Foreskin keratinocyte (primary cell): ENCODE measurements at places on chromosomes 3 and 15. TPM values are rescaled to one million over a fixed set of nuclear protein-coding genes. Genes with fewer than 3 reads are reported as not detected.

DNA sequence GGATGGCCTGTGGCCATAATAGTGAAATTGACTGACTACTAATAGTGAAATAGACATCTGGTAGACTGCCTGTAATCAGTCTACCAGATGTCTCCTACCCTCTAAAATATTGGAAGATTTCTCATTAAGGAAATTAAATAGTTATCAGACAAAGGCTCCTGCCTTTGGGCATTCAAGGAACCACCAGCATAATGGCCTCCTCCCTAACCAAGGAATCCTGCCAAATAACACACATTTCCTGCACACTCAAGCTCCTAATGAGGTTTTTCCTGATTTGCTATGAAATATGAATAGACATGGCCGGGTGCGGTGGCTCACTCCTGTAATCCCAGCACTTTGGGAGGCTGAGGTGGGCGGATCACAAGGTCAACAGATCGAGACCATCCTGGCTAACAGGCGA is 14.6 kb downstream of the NUSAP1 start:
- no peak for DNase-seq

GRCh38 chr3:114231616-114232015 is 5.8 kb downstream of the ZNF80 start:
- no peak for DNase-seq

DNA sequence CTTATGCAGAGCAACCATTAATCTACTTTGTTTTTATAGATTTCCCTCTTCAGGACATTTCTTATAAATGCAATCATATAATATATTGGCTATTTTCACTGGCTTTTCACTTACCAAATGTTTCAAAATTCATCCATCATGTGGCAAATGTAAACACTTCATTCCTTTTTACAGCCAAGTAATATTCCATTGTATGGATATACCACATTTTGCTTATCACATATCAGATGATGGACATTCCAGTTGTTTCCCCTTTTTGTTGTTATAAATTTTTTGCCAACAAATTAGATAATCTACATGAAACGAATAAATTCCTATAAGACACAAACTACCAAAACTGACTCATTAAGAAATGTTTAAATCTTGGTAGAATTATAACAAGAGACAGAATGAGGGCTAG is 79.8 kb upstream of the CSPG5 start:
- DNase-seq, result no peak

GRCh38 chr3:106810300-106810875 is 566.9 kb upstream of the CCDC54 start:
- DNase-seq, result no peak

Gene RTP4
- total RNA-seq, result 0.07 and 0.14 TPM in 2 replicates

- DNase-seq, result no peak
Observed at GRCh38 chr3:98952404-98952803, 50.9 kb upstream of the DCBLD2 start.

GRCh38 chr3:150426292-150426691 is 18.2 kb downstream of the TSC22D2 start:
- no peak for DNase-seq

- no peak for DNase-seq
Observed at GRCh38 chr3:14253707-14254382, 75.2 kb downstream of the LSM3 start.

Gene LRRC31
- not detected in 2 replicates for total RNA-seq

GRCh38 chr3:156820692-156821080 is 5.5 kb upstream of the LEKR1 start:
- DNase-seq, result no peak

Gene PFKFB4
- total RNA-seq, result 22.9 and 53.4 TPM in 2 replicates

Gene LRTM1
- total RNA-seq, result not detected in 2 replicates

Gene KCNH8
- total RNA-seq, result not detected in 2 replicates

Gene SLC38A3
- total RNA-seq, result not detected in 2 replicates

DNA sequence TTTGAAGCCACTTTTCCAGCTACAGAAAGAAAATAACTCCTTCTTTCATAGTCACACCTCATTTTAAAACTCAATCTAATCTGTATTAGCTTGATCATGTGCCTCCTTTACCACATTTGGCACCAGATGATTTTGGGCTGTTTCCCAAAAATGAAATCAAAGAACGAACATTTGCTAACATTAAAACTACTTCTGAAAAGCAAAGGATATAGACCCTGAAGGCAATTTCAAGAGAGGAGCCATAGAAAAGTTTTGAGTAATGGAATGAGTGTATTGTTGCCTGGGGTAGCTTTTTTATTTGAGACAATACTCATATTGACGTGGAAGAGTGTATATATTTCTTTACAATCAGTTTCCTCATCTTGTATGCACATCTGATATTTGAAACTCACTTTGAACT is 152.8 kb upstream of the TBL1XR1 start:
- DNase-seq, result peak; percentile 68

Gene INKA1
- 18.2 and 20.1 TPM in 2 replicates for total RNA-seq

DNA sequence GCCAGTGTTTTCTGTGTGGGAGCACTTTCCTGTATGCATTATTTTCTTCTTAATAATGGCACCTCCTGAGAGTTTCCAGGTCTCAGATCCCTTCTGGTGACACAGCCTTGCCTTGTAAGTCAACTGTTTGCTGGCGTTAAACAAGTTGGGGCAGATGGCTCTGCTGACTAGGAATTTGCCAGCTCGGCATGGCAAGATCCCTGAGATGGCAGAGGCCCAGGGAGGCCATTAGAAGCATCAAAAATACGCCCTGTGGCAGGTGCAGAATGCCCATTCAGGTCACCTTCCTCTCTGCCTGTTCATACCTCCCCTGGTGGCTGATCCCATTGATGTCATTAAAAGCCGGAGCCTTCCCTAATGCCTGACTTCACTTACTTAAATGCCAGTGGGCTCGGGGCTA is 320.9 kb upstream of the CTDSPL start:
- no peak for DNase-seq

- no peak for DNase-seq
Observed at GRCh38 chr15:99139276-99139675, 34.4 kb downstream of the SYNM start.

DNA sequence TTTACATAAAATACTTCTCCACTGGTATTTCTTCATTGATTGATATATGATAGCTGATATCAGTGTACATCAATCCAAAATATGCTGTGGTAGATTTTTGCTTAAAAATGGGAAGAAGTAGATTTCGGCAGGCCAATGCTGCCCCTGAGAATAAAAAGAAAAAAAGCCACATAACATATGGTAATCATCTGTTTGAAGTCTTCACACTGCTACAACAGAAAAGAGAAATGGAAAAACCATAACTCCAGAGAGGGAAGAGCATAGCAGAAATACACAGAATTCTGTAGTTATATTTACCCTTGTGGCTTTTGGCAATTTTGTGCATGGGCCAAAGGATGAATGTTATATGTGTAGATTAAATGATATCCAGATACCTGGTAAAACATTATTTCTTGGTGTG is 143.1 kb upstream of the KCNMB2 start:
- no peak for DNase-seq

Gene TMEM212
- not detected in 2 replicates for total RNA-seq

Gene ZMYND10
- 0.44 and 0.46 TPM in 2 replicates for total RNA-seq

Gene HYAL3
- total RNA-seq, result 8.3 and 8.4 TPM in 2 replicates

GRCh38 chr3:82082796-82083195 is 321.4 kb upstream of the GBE1 start:
- no peak for DNase-seq

DNA sequence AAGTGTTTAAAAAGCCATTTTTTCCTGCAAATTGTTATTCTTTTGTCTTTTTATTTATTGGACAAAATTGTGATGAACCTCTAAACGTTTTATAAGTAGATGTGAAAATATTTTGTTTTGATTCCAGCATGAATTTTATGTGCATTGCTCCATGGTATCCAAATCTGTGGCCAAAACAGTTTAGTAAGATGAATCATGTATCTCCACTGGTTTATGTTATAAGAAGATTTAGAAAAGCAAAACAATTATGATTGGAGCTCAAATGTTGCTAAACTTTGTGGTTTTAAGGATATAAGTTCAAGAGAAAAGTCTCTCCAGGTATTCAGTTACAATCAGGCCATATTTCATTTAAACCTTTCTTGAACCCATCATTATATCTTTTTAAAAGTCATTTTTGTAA is 80.9 kb downstream of the NECTIN3 start:
- DNase-seq, result no peak

GRCh38 chr3:9826815-9827573 is 16.8 kb downstream of the RPUSD3 start:
- no peak for DNase-seq

GRCh38 chr15:42665827-42666226 is 71.1 kb downstream of the CDAN1 start:
- DNase-seq, result no peak

Gene PLIN1
- total RNA-seq, result 0.14 and 0.17 TPM in 2 replicates

Gene SEC62
- 38.2 and 50.0 TPM in 2 replicates for total RNA-seq

DNA sequence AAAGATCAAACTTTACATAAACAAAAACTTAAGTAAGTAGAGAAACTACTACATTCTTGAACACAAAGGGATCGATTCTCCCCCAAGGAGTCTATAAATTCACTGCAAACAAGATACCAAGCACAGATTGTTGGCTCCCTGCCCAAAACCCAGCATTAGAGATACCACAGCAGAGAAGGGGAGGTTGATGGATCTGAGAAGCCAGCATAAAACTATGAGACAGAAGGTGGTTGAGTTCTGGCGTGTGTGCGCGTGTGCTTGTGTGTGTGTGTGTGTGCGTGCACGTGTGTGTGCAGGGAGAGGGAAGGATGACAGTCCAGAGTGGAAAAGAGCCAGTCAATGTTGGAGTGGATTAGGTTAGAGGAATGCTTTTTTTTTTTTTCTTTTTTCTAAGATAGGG is 143.2 kb upstream of the PRR20G start:
- no peak for DNase-seq
